ENCODE measurements at places on chromosomes 1 and 21. TPM values are rescaled to one million over a fixed set of nuclear protein-coding genes. Genes with fewer than 3 reads are reported as not detected.

- DNase-seq = no peak
Measured at GRCh38 chr1:93221913-93222312, 41.4 kb downstream of the CCDC18 start.

- no peak for DNase-seq
Measured at GRCh38 chr1:209704584-209704983, at the start of gene HSD11B1. HSD11B1 (plus strand) TSS chr1:209704846; CDS start chr1:209704943, 97 bp downstream.

DNA sequence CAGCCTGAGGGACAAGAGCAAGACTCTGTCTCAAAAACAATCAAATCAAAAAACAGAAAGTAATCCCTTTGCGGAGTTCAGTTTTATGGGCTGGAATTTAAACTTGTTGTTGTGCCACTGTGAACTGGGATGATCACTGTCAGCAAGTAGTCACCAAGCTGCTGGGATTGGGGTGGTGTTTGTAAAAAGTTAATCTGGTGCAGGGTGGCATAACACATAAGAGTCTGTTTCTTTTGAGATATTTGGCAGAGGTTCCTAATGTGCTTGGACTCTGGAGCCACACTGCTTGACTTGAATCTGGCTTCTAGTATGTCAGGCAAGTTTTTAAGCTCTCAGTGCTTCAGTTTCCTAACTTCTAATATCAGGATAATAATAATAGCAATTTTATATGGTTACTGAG is 6.6 kb downstream of the CLIC4 start:
- DNase-seq = no peak

GRCh38 chr1:107135463-107135862 is 5.4 kb upstream of the NTNG1 start:
- DNase-seq = no peak

GRCh38 chr1:236128646-236129178 is 13.6 kb upstream of the GPR137B start:
- no peak for DNase-seq

- peak; percentile 94 for DNase-seq
Measured at GRCh38 chr1:155911156-155912055, at the start of gene RIT1. RIT1 (minus strand) TSS chr1:155911349; CDS start chr1:155910761, 588 bp downstream.

DNA sequence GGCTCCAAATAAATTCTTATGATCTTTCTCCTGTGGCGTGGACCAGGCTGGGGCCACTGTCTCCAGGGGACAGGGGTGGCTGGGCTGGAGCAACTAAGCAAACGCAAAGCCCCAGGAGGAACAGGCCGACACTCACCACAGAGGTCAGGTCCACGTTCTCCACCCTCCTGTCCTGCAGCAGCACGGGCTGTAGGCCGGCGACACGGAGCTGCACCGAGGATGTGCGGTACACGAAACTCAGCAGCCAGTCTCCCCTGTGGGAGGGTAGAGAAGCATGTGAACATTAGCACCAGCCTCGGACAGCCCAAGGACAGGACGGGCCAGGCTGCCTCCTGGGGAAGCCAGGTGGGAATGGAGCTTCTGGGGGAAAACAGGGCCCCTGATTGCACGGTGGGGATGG is 29.6 kb downstream of the HTR6 start:
- no peak for DNase-seq

GRCh38 chr21:29166853-29167252 is 36.4 kb downstream of the MAP3K7CL start:
- no peak for DNase-seq

Gene MROH9
- total RNA-seq = not detected
